ENCODE measurements at places on chromosomes 2 and 18.

- no peak for DNase-seq
Measured at GRCh38 chr2:20604401-20604911, 46.4 kb downstream of the HS1BP3 start.

DNA sequence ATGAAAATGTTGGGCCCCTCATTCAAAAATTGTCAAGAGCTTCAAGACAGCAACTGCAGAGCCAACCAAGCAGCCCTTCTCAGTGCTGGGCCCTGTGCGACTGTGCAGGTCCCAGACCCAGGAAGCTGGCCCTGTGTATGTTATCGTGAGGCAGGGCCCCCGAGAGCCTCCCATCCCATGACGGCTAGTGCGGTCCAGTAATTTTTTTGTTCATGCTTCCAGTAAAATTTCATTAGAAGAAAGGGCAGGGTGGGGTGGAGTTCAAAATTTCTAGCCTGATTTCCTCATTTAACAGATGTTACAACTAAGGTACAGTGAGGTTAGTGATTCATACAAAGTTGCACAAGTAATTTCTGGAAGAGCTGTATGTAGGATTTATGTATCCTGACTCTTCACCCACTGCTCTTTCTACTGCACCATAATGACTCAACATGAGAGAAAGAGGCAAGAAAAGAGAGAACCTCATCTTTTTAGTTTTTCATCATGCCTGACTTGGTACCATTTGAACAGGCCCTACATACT lies 105.5 kb downstream of the ZEB2 start:
- no peak for DNase-seq

DNA sequence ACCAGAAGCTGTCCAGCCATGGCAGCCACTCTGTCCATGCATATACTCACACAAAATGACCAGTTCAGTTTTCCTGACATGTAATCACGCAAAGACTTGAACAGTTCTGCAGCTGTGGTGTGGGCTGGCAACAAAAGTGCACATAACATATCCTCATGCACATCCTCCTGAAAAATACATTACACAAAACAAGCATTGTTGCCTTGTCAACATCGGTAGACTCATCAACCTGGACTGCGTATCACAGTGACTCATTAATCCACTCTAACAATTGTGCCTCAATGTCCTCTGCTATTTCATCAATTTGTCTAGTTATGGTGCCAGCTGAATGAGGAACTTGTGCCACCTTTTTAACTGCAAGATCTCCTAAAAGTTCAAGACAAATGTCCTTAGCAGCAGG lies 19.5 kb downstream of the RBKS start:
- DNase-seq: no peak

GRCh38 chr2:18925296-18925695 lies 335.9 kb upstream of the NT5C1B start:
- DNase-seq: no peak

- no peak for DNase-seq
Measured at GRCh38 chr2:165055082-165055851, 99.9 kb upstream of the SLC38A11 start.

- DNase-seq: no peak
Measured at GRCh38 chr2:144409241-144409640, 110.7 kb downstream of the ZEB2 start.

GRCh38 chr18:45606007-45606406 lies 9.3 kb upstream of the SLC14A2 start:
- DNase-seq: no peak

GRCh38 chr2:233444501-233444900 lies 90.2 kb downstream of the DGKD start:
- no peak for DNase-seq

DNA sequence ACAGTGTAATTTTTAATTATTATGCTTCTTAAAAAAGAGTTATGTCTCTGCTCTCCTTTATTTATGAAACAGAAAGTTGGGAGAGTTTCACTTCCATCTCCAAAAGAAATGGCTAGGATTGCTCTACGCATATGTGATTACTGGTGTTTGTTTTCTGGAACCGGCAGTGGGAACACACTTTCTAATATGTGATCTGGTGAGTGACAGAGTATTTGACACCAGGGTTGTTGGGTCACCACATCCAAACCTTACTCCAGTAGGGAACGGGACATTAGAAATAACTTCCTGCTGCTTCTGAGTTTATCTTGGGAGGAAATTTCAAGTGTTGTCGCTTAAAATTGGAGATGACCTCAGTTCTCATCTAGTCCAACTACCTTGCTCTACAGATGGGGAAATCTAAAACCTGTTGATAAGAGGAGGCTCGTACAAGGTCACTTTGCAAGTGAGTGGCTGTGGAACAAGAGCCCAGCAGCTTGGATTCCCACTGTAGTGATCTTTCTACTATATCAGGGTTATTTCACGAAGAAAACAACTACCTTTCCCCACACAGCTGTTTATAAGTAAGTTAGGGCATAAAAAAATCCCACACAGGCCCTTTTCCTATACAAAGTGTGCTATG lies 108.5 kb downstream of the TTC32 start:
- no peak for DNase-seq

DNA sequence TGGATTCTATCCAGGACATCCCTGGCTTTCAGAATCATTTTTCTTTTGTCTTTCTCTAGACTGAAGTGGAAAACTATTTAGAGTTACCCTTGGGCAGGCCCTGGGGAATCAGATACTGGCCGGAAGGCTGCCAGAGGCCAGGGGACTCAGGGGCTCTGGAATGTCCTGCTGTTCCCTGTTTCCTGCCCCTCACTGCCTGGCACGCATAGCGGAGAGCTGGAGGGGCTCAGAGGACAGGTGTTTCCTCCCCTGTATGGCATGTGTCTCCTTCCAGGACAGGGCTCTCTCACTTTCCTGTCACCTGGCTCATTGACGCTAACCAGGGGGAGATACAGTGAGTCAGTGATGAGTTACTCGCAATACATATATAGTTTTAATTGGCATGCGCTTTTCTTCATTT lies 38.8 kb downstream of the DYSF start:
- no peak for DNase-seq

- DNase-seq: no peak
Measured at GRCh38 chr2:40224318-40224717, 227.6 kb downstream of the SLC8A1 start.

- DNase-seq: no peak
Measured at GRCh38 chr2:237472909-237473877, 13.9 kb upstream of the MLPH start.

DNA sequence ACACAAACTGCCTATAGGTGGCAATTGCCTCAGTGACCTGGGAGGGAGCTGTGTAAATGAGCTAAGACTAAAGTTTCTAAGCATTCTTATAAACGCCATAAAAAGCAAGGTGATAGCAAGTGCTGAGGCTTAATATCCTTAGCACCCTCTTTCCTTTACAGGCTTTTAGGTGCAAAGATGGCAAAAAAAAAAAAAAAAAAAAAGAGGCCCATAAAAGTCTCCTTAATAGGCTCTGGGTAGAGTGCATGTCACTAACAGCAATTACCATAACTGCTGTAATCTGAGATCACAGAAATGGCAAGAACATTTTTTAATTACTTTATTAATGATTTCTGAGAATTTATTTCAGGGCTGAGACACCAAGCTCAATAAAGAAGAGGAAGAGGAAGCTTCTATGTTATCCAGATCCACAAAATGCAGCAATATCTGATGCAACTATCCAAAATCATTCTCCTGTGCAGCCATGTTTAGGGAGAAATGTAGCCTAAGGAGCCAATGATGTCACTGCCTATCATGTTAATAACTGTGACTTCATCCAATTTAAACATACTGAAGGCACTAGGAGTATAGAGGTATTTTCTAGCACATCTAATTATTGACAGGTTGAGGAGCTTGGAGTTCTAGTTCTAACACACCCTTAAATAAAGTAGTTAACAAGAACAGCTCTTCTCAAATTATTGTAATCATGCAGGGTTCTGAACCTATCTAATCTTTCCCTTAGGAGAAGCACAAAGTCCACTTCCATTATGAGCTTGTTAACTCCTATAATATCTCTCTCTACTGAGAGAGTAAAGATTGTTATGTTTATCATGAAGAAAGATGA lies 804.3 kb upstream of the ACVR2A start:
- DNase-seq: no peak

- no peak for DNase-seq
Measured at GRCh38 chr2:134689315-134689714, 29.5 kb downstream of the TMEM163 start.

DNA sequence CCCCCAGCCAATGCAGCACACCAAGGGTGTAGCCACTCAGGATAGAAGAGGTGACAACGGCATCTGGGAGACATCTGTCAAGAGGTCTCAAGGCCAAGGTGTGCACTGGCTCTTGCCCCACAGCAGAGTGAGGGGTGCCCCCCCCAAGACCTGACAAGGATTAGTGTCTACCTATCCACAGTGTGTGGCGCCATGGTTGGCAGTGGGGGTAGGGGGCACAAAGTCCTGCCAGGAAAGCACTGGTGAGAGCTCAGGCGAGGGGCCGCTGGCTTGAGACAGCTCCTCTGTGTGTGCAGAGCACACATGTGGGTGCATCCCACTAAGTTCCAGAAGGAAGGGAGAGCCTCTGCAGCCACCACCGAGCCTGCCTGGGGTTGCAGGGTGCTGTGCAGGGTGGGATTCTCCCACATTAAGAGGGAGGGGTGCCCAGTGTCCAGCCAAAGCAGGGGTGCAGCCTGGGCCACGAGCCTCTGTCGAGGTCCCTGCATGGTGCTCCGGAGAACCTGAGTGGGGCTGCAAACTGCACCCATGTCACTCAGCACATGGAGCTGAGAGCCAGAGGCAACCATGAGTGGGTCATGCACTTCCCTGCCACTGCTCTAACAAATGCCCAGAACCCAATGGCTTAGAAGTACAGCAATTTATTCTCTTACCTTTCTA lies 311.2 kb upstream of the HDAC4 start:
- no peak for DNase-seq

- no peak for DNase-seq
Measured at GRCh38 chr2:201194097-201194496, 11.2 kb downstream of the CASP10 start.

- DNase-seq: no peak
Measured at GRCh38 chr2:202261531-202261930, 4.0 kb upstream of the NOP58 start.

DNA sequence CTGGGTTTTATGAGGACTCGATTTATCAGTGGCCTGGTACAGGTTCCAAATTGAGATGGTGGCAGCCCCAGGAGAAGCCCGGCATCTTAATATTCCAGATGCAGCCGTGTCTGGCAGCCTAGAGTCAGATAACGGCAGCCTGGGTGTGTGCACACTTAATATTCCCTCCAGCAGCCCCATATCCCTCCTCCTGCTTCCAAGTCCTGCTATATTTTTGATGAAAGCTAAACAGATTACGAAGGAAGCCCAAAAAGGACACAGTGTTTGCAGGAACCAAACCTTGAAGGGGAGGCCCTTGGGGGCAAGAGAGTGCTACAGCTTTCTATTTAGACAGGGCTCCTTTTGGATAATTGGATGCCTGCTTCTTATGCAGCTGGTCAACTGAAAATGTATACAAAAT lies 25.1 kb upstream of the ALK start:
- DNase-seq: no peak

DNA sequence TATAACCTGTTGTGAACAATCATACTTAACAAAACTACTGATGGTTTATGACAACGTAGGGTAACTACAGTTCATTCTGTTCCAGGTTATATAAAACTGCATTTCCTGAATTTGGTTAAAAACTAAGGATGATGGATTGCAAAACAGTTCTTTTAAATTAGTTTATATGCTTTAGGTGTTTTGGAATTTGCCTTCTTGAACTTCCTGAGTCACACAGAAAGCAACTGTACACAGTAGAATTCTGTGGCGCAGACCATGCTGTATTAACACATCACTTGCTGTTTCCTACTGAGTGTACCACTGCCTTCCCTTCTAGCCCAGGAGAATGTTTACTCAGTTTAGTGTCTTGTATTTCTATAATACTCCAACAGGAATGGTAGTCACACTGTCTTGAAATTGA lies 19.4 kb downstream of the ITGB1BP1 start:
- DNase-seq: no peak

- DNase-seq: no peak
Measured at GRCh38 chr2:8606226-8606625, 75.6 kb upstream of the ID2 start.

DNA sequence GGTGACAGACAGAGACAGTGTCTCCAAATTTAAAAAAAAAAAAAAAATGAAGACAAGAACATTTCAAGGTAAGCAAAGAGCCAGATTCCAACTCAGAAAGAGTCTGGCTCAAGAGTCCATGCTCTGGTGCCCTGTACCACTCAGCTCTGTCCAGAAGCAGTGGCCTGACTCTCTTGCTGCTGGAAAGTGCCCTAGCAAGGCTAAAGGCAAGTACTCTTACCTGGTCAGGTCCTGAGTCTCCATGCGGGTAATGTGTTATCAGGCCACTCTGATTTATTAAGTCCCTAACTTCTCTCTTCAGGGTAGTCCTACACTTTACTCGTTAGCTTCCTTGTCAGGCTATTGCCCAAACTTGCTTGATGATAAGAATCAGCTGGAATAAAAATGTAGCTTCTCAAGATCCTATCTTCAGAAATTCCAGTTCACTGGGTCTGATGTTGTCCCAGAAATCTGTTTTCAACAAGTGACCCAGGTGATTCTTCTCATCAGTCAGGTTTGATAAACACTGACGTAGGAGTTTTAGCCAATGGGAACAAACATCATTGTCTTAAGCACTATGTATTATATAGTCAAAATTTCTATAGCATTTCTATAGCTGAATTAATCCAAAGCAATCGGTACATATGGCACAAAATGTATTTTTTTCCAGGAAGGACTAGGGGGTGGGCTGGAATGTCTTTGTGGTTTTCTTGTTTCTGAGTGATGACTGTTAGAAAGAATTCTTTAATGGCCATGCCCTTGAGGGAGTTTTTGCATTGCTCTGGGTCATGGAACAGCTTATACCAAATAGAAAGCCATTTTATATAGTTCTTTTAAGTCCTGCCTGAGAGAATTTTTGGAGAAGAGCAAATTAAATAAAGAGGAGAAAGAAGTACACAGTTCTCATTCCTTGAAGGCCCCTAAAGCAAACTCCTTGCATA lies 139.9 kb upstream of the DNMT3A start:
- DNase-seq: no peak

- no peak for DNase-seq
Measured at GRCh38 chr2:211798868-211799267, 739.7 kb downstream of the ERBB4 start.

- no peak for DNase-seq
Measured at GRCh38 chr18:34342960-34343359, 118.2 kb upstream of the NOL4 start.

GRCh38 chr18:42517896-42518295 lies 562.9 kb downstream of the PIK3C3 start:
- no peak for DNase-seq

- no peak for DNase-seq
Measured at GRCh38 chr2:71605781-71606241, 152.4 kb downstream of the DYSF start.

DNA sequence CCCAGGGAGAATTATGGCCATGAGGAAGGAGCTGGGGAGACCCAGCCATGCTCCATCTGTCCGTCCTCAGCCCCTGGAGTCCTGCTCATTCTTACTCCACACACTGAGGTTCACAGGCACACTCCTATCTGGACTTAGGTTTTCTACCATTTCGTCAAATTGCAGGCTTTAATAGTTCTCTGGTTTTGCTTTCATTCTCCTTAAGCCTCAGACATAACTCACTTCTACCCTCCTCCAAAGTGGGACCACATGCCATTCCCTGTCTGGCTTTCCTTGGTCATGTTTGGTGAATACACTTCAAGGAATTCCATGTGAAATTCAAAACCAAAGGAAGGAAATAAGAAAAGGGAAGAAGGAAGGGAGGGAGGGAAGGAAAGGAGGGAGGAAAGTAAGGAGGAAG lies 115.7 kb downstream of the CMPK2 start:
- no peak for DNase-seq
